Activated T-cell treated with anti-CD3 and anti-CD28 coated beads, Interleukin-2, amount 50 U/mL, for 24 hours (primary cell): ENCODE measurements at places on chromosomes 4 and X.

GRCh38 chrX:46730765-46731164, 28.2 kb downstream of the SLC9A7 start:
- no peak for DNase-seq
- H3K27me3 ChIP-seq: peaks cover 23% of the 10 kb centered on the region
- H3K4me3 ChIP-seq: no peak overlapping the region
- no peak overlapping the region for H3K27ac ChIP-seq
- H3K36me3 ChIP-seq: peaks cover 2% of the 10 kb centered on the region

- no peak overlapping the region for H3K4me3 ChIP-seq
- H3K27me3 ChIP-seq: peaks cover 35% of the 10 kb centered on the region
- H3K36me3 ChIP-seq: no peaks in the 10 kb centered on the region
- DNase-seq: no peak
- no peak overlapping the region for H3K27ac ChIP-seq
- peaks cover 12% of the 10 kb centered on the region for H3K4me1 ChIP-seq
These were observed 105.6 kb upstream of the MAMLD1 start for GRCh38 chrX:150257353-150258175.

DNA sequence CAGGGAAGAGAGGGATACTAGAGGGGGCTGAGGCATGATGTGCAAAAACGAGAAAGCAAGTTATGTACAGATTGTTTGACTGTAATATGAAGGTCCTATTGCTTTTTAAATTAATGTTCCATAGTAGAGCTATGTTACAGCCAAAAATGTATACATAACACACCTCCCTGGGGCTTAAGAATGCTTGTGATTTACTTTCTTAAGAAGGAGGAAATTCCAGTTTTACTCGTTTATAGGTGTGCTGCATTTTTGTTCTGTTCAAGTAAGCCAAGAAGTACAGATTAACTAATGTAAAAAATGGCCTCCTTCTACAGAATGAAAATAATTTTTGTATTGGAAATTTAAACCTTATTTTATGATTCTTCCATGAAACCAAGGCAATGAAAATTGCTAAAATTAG, 614.4 kb upstream of the NR3C2 start:
- peaks cover 4% of the 10 kb centered on the region for H3K27me3 ChIP-seq
- no peak for DNase-seq
- no peak overlapping the region for H3K27ac ChIP-seq
- no peaks in the 10 kb centered on the region for H3K4me1 ChIP-seq
- no peak overlapping the region for H3K4me3 ChIP-seq

- peaks cover 20% of the 10 kb centered on the region for H3K27me3 ChIP-seq
- H3K4me3 ChIP-seq: no peak overlapping the region
- no peaks in the 10 kb centered on the region for H3K4me1 ChIP-seq
- H3K36me3 ChIP-seq: no peaks in the 10 kb centered on the region
- no peak for DNase-seq
These were observed 399.1 kb downstream of the PPP1R2C start for GRCh38 chrX:42378857-42379256.

DNA sequence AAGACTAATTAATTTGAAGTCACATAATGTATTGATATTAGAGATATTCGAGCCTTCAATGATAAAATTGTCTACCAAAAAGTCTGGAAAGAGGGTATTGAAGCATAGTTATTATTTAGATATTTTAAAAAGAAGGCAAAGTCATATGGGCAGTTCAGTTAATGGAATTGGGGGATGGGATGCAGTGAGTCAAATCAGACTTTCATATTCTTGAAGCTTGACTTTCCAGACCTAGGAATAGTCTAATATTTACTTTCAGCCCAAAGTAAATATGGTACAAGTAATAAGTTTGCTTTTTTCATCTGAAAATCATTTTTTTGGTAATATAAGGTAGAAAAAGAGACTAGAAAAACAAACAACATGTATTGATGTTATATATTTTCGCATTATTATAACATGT, 2017.8 kb downstream of the C4orf33 start:
- no peaks in the 10 kb centered on the region for H3K4me1 ChIP-seq
- no peaks in the 10 kb centered on the region for H3K36me3 ChIP-seq
- no peaks in the 10 kb centered on the region for H3K27me3 ChIP-seq
- DNase-seq: no peak
- no peak overlapping the region for H3K27ac ChIP-seq

- no peak for DNase-seq
- no peaks in the 10 kb centered on the region for H3K27me3 ChIP-seq
- H3K36me3 ChIP-seq: no peaks in the 10 kb centered on the region
- H3K27ac ChIP-seq: no peak overlapping the region
- H3K4me3 ChIP-seq: no peak overlapping the region
- no peaks in the 10 kb centered on the region for H3K4me1 ChIP-seq
These were observed 360.9 kb downstream of the PRDM5 start for GRCh38 chr4:120561648-120562047.

- no peak for DNase-seq
- H3K27ac ChIP-seq: no peak within 1 kb of the TSS
- H3K27me3 ChIP-seq: peaks cover 55% of the 10 kb centered on the region
These were observed at the start of gene CCDC160 for GRCh38 chrX:134236626-134237614. TSS of gene CCDC160 (plus strand) at chrX:134237182. CDS start at chrX:134244801, 7,619 bp downstream.

GRCh38 chrX:151725338-151725614, 9.3 kb upstream of the CNGA2 start:
- DNase-seq: peak; percentile 8
- peaks cover 20% of the 10 kb centered on the region for H3K27me3 ChIP-seq
- H3K4me1 ChIP-seq: no peaks in the 10 kb centered on the region
- no peak overlapping the region for H3K4me3 ChIP-seq
- H3K27ac ChIP-seq: no peak overlapping the region

- H3K4me1 ChIP-seq: peaks cover 12% of the 10 kb centered on the region
- DNase-seq: no peak
- no peak overlapping the region for H3K27ac ChIP-seq
- no peak overlapping the region for H3K4me3 ChIP-seq
These were observed 29.4 kb upstream of the INTS6L start for GRCh38 chrX:135490979-135491514.

- H3K4me1 ChIP-seq: no peaks in the 10 kb centered on the region
- H3K27ac ChIP-seq: no peak overlapping the region
- H3K36me3 ChIP-seq: no peaks in the 10 kb centered on the region
- DNase-seq: no peak
These were observed 80.7 kb upstream of the IGFBP7 start for GRCh38 chr4:57190601-57191481.

DNA sequence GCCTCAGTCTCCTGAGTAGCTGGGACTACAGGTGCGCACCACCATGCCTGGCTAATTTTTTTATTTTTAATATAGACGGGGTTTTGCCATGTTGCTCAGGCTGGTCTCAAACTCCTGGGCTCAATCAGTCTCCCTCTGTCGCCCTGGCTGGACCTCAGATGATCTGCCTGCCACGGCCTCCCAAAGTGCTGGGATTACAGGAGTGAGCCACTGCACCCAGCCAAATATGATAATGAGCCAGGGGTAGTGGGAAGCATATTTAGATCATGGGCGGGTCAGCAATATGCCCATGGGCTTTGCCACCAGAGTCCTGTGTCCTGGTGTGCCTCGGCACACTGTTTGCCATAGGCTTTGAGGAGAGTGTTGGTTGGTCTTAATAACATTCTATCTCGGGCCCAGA, 71.8 kb downstream of the FAM193A start:
- peak; percentile 11 for DNase-seq
- no peak overlapping the region for H3K27ac ChIP-seq
- peaks cover 22% of the 10 kb centered on the region for H3K36me3 ChIP-seq

DNA sequence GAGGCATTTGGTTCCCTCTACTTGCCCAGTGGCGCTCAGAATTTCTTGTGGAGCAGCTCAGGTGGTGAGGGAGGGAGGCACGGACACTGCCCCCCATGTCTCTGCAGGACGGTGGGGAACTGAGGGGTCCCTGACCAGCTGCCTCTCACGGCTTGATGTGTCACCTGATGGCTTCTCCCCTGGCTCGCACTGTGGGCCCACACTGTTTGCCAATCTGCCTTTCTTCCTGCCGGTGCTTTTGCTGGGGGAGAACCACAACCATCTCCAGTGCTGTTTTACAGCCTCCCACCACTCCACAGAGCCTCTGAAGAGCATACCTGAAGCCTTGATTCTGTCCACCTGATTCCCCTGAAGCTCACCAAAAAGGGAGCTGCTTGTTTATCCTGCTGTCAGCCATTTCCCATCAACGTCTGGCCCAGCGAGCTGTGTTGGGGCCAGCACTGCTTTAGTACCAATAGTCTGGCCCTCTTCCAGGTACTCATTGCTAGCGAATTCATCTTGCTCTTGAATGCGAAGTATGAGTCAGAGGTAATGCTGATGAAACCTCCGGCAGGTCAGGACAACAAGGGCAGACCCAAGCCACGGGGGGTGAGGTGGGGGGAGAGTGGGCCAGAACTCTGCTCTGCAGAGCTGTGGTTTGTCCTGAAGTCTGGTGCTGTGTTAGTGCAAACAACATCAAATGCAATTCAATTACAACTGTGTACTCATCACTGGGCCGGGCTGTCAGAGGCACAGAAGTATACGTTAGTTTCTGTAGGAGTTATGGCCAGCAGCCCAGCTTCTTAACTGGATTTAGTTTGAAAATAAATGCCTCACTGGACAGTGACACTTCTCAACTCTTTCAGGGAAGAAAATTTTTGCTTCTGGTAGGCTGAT, 208.3 kb upstream of the JADE1 start:
- H3K4me3 ChIP-seq: no peak overlapping the region
- H3K27me3 ChIP-seq: peaks cover 24% of the 10 kb centered on the region
- no peak overlapping the region for H3K27ac ChIP-seq
- no peak for DNase-seq
- no peaks in the 10 kb centered on the region for H3K4me1 ChIP-seq

GRCh38 chrX:120769576-120770341, 105.9 kb downstream of the CT47B1 start:
- H3K36me3 ChIP-seq: no peaks in the 10 kb centered on the region
- H3K27me3 ChIP-seq: peaks cover 18% of the 10 kb centered on the region
- H3K4me1 ChIP-seq: peaks cover 2% of the 10 kb centered on the region
- no peak overlapping the region for H3K27ac ChIP-seq

DNA sequence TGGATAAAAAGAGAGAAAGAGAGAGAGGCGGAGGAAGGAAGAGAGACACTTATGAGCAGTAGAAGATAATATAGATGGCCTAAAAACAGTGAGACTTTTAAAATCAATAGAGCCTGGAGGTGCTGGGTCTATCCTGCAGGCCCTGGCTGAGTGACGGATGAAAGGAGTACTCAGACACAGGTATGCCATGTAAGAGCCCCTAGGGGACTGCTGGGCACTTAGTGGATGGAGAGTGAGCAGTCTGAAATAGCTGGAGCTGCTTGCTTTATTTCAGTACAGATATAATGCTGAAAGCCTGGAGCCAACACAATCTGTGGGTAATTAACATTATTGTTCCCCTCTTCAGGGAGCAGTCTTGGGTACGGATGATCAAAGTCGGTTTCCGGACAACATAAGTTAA, 578.6 kb downstream of the SPOCK3 start:
- H3K36me3 ChIP-seq: no peaks in the 10 kb centered on the region
- no peaks in the 10 kb centered on the region for H3K27me3 ChIP-seq
- no peaks in the 10 kb centered on the region for H3K4me1 ChIP-seq
- H3K4me3 ChIP-seq: no peak overlapping the region
- no peak for DNase-seq
- H3K27ac ChIP-seq: no peak overlapping the region

DNA sequence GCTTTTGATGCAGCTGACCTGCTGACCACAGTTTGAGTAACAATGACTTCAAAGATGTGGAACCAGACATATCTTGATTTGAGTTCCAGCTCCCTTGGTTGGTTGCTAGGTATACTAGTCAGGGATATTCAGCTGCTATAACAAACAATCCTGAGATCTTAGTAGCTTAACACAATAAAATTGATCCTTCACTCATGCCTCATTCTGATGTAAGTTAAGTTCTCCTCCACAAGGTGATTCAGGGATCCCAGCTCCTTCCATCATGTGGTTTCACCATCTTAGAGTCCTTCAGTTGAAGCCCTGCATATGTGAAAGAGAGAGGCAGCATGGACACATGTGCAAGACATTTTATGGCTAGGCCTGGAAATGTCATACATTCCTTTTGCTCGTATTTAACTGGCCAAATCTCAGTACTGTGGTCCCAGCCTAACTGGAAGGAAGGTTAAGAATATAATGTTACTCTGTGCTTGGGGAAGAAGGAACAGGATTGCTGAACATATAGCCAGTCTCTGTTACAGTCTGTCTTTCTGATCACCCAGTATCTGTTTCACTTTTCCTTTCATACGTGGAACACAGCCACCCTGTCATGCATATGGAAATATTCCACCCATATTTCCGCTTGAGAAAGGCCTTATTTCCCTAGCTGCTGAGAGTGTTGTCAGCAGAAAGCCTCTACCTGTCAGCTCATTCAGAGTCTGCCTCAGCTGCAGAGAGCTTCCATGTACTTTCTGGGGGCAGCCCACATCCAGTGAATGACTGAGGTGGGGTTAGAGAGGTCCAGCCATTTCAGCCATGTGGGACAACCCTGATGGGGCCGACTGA, 7.1 kb downstream of the SMIM9 start:
- H3K4me3 ChIP-seq: no peak overlapping the region
- peak overlapping the region; percentile 34 for H3K27ac ChIP-seq
- DNase-seq: no peak
- H3K27me3 ChIP-seq: peaks cover 18% of the 10 kb centered on the region

GRCh38 chrX:152537373-152537772, 86.3 kb upstream of the GABRA3 start:
- DNase-seq: no peak
- no peak overlapping the region for H3K27ac ChIP-seq
- H3K4me3 ChIP-seq: no peak overlapping the region
- peaks cover 47% of the 10 kb centered on the region for H3K27me3 ChIP-seq
- H3K4me1 ChIP-seq: no peaks in the 10 kb centered on the region
- H3K36me3 ChIP-seq: no peaks in the 10 kb centered on the region

GRCh38 chr4:169657470-169658107, 37.2 kb downstream of the CLCN3 start:
- peaks cover 45% of the 10 kb centered on the region for H3K4me1 ChIP-seq
- no peak overlapping the region for H3K27ac ChIP-seq
- no peak overlapping the region for H3K4me3 ChIP-seq
- no peak for DNase-seq

DNA sequence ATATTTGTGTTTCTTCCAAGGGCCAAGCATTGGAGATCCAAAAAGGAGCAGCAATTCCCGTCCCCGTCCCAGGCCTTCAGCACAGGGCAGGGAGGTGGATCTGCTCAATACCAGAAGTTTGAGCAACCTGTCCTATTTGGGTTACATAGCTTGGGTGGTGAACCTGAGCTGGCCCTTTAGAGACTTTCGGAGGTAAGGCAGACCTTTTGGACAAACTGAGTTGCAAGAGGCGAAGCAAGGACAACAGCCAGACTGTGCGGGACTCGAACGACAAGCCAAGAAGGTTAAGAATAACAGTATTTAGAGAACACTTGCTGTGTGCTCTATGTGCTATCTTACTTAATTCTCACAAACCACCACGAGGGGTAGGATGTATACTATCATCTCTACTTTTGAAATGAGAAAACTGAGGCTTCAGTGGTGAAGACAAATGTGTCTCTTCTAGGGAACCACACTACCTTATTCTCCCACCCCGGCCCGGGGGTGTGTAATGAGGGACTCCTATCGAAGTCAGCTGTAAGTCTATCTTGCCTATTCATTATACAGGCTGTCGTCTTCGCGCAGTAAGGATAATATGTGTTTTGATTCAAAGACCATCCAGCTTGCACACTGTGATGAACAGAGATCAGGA, 1.3 kb downstream of the NOP14 start:
- peak; percentile 73 for DNase-seq
- peak overlapping the region; percentile 81 for H3K4me3 ChIP-seq
- H3K27ac ChIP-seq: peak overlapping the region; percentile 85

- H3K4me3 ChIP-seq: no peak overlapping the region
- DNase-seq: no peak
- no peaks in the 10 kb centered on the region for H3K36me3 ChIP-seq
- no peaks in the 10 kb centered on the region for H3K27me3 ChIP-seq
- no peak overlapping the region for H3K27ac ChIP-seq
These were observed 604.8 kb upstream of the TECRL start for GRCh38 chr4:65014078-65014477.
